ENCODE measurements at places on chromosomes 13 and 19.

DNA sequence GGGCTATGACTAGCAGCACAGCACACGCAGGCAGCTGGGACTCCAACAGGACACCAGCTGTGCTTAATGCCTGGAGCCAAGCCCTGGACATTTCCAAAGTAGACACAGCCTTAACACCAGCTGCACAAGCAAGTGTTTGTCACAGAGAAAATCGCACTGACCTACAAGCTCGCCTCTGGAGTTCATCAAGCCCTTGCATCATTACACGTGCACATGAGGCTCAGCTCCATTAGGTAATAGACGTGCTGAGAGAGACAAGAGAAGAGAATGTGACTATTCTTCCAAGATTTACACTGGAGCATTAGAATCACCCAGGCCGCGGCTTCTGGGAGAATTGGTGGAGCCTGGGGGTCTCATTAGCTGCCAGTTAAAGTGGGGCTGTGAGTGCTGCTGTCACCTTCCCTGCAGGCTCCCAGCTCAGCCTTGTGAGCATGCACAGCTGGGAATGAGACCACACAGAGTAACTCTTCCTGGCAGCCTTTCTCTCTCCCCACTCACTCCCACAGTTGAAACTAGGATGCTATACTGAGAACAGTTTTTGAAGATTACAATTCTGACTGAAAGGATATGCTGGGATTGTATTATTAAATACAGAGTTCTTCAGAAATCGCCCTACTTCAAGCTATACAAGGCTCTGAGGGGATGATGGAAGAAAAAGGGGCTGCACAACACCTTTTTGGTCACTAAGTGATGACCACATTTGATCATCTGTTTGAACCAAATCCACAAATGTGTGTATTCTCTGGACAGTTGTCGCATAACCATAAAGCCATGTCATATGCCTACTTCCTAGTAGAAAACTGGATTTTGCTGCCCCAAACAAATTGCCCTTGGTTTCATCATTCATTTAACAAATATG lies 10.5 kb downstream of the STOML3 start:
- no peak for DNase-seq

DNA sequence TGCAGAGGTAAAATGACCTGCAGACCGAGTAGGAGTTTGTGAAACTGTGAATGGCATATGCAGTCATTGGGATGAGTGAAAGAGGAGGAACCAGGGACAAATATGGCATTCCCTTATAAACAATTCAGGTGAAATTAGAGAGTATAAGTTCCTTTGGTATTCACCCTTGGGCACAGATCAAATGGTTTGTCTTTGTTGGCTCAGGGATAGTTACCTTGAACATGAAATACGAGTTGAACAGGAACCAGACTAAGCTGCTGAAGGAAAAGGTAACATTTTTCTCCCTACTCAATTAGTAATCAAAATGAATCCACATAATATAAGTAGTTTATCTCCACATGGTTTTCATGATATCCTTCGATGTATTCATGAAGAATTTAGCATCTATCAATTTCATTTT lies 50.5 kb downstream of the SLITRK1 start:
- no peak for DNase-seq

DNA sequence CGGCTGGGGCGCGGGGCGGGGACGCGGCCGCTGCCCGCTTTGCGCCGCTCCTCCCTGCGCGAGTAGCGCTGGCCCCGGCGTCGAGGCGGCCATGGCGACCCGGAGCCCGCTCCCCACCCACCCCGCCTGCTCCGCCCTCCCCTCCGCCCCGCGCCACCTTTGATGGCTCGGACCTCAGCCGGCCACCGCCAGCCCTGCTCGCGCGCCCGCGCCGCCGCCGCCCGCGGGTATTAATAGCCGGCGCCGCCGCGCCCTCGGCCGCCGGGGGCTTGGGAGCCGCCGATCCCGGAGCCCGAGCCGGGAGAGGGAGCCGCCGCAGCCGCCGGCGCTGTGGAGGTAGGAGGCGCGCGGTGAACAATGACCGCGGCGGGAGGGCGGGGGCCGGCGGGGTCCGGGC lies 261 bp downstream of the FARP1 start:
- DNase-seq, result no peak

- DNase-seq, result no peak
Observed at GRCh38 chr19:48696353-48697010, 711 bp downstream of the FUT2 start.

- no peak for DNase-seq
Observed at GRCh38 chr19:29040951-29041350, 172.0 kb downstream of the UQCRFS1 start.

- DNase-seq, result peak; percentile 71
Observed at GRCh38 chr19:40592170-40592569, 9.0 kb upstream of the LTBP4 start.

- no peak for DNase-seq
Observed at GRCh38 chr13:107118506-107118905, 550.6 kb upstream of the ARGLU1 start.

- no peak for DNase-seq
Observed at GRCh38 chr19:47601180-47601904, 7.6 kb upstream of the BICRA start.

DNA sequence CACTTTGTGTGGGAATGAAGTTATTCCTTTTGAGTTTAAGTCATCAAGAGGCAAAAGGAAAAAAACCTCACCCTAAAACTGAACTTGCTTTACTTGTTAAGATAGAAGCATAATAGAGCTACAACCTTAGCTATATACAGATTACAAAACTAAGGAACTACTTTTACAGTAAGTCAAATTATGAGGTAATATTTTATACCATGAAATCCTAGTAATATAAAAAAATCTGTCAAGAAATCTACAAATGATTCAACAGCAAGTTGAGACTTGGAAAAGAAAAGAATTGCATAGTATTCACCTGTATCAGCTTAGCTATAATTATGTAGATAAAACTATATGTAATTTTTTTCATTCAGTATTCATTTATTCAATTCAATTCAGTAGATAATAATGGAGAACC lies 335.3 kb downstream of the KLF5 start:
- no peak for DNase-seq

- DNase-seq, result no peak
Observed at GRCh38 chr13:69199664-69200063, 908.0 kb upstream of the ATXN8OS start.

GRCh38 chr19:52658595-52658994 lies 20.4 kb upstream of the ZNF83 start:
- DNase-seq, result no peak

- no peak for DNase-seq
Observed at GRCh38 chr19:3320354-3320670, 46.1 kb upstream of the NFIC start.

DNA sequence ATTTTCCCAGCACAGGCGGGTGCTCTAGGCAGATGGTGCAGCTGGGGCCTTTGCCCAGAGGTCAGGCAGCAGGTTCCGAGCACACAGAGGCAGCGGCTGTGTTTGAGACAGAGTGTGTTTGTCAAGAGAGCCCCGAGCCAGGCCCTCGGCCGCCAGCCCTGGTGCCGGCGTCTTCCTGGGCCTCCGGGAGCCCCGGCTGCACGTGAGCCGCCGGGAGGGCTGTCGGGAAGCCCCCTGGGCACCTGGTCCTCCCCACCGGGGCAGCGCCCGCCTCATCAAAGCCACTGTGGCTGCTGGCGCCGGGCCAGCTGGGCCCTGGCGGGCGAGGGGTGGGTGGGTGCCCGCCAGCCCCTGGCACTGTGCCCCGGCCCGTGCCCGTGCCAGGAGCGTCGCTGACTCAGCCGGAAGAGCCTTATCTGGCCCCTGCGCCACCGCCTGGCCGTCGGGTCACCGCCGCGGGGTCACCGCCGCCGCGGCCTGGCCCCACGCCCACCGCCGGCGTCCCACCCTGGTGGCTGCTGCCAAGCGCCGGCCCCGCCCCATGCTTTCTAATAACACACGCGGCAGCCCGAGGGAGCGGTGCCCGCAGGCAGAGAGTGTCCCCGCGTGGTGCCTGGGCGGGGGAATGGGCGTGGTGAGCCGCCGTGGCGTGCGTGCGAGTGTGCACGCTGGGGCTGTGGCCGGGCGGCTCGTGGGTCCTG lies 14.9 kb downstream of the ARID3A start:
- no peak for DNase-seq

GRCh38 chr19:1648459-1648849 lies 4.0 kb downstream of the TCF3 start:
- no peak for DNase-seq

- DNase-seq, result peak; percentile 12
Observed at GRCh38 chr13:52158629-52159158, 703 bp downstream of the NEK3 start.

DNA sequence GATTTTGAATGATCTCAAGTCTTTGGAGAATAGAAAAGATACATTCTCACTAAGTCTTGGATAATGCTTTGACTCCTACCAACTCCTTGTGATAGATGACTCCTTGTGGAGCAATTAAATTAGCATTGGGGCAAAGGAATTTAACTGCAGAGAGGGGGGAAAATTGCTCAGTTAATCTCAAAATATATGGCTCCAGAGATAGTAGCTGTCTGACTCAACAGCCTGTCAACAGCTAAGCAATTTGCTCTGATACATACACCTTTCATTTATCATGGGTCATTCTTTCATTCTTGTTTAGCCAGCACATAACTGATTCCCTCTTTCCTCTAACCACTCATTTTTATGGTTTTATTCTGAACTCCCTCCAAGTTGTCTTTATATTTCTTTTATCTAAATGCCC lies 225.6 kb upstream of the OBI1 start:
- DNase-seq, result no peak
